Stimulated activated CD4-positive, alpha-beta T cell treated with anti-CD3 and anti-CD28 coated beads, Interleukin-4, amount 100 ng/mL, for 4 hours (primary cell): ENCODE measurements at places on chromosomes 1 and 21.

DNA sequence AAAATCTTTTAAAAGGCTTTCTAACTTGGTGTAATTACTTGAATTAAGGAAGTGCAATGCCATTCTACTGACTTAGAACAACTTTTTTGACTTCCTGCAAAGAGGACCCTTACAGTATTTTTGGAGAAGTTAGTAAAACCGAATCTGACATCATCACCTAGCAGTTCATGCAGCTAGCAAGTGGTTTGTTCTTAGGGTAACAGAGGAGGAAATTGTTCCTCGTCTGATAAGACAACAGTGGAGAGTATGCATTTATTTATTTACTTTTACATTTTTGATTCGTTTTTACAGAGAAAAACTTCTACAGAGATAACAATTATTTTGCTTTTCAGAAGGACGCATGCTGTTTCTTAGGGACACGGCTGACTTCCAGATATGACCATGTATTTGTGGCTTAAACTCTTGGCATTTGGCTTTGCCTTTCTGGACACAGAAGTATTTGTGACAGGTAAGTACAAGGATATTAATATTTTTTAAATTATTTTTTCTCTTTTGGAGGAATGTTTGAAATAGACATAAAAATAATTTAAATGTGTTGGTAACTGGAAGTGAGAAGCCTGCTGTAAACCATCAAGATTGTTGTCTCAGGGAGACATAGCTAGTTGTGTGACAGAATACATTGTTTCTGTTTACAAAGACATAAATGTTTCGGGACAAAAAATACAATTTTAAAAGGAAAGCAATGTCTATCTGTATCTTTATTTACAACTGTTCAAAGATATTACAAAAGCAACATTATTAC, at the start of gene PTPRC:
Gene PTPRC (plus strand): TSS at position 147 of the 742 bp plus-strand sequence. CDS start 229 bp downstream, at position 376.
- no peak for DNase-seq

DNA sequence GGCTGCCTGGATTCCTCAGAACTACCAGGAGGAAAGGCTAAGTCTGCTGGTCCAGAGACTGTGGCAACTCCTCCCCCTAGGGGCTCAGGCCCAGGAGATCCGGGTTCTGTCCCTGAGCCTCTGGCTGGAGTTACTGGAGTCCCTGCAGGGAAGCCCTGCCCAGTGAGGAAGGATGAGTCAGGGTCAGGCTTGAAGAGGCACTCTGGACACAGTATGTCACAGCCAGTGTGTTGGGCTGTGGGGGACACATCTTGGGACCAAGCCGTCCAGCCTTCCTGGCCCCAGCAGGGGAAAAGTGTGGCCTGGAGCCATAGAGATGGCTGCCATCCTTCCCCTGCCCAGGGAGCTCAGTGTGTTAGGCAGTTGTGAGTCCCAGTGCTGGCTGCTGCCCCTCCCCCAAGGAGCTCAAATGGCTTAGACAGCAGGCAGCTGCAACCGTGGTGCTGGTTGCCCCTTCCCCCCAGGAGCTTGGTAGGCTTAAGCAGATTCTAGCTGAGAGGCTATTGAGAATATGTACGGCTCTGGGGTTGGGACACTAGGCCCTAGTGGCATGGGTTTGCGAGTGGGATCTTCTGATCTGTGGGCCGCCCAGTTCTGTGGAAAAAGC, 28.2 kb upstream of the RABGAP1L start:
- no peak for DNase-seq

- no peak for DNase-seq
These were observed 139.2 kb downstream of the CASZ1 start for GRCh38 chr1:10657088-10657847.

DNA sequence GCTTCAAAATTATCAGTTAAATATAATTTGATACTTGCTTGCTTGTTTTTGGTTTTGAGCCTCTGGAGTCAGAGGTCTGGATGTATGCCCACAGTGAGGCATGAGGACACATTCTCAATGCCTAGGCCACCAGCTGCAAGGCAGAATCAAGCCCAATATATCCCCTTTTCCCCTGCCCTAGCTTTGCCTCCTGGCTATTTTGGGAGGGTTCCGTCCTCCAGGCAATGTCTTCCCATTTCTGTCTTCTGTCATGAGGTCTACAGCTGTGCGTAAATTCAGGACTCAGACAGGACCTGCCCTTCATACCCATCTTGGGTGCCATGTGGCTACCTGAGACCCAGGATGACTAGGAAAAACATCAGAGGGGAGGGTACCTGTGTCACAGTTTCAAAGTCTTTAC, 19.2 kb downstream of the NRDC start:
- DNase-seq: no peak

- no peak for DNase-seq
These were observed 953 bp upstream of the NDUFS2 start for GRCh38 chr1:161200992-161201835.

- peak; percentile 68 for DNase-seq
These were observed 16.5 kb downstream of the STK40 start for GRCh38 chr1:36369061-36369861.

DNA sequence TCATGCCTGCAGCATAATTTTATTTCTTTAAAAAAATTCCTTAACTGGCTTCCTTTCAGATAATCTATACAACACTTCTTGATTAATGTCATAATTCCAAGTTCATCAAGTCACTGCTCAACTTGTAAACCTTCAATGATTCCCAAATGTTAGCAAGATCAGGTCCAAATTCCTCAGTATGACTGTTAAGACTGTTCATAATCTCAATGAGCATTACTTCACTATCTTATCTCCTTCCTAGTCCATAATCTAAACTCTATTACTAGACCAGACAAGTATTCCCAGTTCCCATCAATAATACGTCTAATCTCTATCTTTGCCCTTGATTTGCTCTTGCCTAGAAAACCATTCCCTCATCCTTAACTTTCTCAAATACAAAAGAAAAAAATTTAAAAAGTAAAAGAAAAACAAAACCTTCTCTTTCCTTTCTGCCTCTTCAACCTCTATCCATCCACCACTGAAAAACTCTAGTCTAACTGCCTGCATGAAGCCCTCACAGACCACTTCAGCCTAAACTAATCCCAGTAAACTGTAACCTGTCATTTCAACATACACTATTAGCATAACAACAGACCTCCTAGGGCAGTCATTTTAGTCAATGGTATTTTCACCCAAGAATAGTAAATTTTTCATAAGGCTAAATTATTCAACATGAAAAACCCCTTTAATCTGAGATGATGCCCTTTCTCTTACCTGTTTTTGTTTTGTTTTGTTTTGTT, 15.5 kb downstream of the LUZP1 start:
- DNase-seq: no peak

- no peak for DNase-seq
These were observed 502.3 kb downstream of the KCNT2 start for GRCh38 chr1:196105901-196106300.

DNA sequence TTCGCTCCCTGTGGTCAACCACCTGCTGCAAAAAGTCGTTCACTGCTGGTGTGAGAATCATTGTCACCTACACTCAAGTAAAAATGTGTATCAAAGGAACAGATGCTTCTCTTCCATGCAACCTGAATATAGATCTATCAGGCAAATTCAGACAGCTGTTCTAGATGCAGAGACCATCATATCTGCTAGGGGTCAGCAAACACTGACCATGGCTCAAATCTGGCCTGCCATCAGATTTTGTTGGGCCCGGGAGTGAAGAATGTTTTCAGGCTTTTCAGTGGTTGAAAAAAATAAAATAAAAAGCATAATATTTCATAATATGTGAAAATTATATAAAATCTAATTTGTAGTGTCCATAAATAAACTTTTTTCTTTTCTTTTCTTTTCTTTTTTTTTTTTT, 199.6 kb downstream of the RGS7 start:
- no peak for DNase-seq

DNA sequence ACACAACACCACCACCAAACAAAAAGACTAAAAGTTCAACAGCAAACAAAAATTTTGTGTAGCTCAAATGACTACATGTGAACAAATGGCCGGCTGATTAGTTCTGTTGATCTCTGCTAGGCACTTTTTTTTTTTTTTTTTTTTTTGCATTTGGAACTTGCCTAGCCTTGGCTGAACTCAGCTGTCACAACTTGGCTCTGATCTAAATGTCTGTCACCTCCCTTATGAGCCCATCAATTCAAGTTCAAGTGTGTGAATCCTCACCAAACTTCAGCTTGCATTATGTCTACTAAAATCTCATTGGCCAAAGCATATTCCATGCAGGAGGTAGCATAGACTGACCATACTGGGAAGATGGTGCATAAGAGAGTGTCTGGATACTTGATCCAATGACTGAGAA, 606.5 kb upstream of the ADGRL4 start:
- DNase-seq: no peak

DNA sequence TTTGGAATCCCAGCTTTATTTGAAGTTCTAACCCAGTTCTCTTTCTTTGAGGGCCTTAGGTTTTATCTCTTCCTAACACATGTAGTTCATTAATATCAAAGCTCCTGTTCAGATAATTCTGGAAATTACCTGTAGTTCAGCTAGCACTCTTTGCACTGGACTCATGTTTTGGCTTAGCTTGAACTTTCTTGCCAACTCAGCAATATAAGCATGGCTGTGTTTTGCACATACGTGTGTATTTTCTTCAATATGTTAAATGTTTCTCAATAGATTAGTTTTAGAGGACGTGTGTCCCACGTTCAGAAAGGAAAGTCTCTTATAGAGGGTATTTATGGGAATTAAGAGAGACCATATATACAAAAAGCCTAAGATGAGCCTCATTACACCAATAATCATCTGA, 271.8 kb upstream of the USP25 start:
- DNase-seq: no peak

DNA sequence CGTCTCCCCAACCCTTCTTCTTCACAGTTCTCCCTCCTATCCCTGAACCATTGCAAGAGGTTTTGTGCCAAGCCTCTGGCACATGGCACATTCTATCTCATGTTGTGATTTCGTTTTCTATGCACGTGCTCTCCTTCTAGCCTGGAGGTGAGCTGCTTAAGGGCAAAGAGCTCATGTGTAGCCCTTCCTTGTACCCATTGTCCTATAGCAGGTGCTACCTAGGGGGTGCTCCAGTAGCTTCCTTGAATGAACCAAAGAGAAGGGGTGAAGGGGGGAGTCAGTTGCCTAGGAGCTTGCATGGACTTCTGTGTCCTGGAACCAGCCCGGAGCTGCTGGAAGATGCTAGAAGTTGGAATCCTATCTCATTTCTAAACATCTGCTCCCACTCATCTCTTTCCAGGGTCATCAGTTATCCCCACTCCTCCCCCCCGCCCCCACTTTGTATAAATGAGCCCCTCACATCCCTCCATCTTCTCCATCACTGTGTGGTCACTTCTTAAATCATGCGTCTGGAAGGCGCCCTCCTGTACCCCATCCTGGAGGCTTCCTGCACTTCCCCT, 535 bp upstream of the DISC1 start:
- DNase-seq: no peak

GRCh38 chr21:41805643-41806042, 38.8 kb upstream of the RIPK4 start:
- DNase-seq: no peak
